ELF-1 (cell line): ENCODE measurements at places on chromosomes 3 and 15.

- DNase-seq: peak; percentile 17
These were observed 77.4 kb downstream of the VPS8 start for GRCh38 chr3:184889312-184889904.

DNA sequence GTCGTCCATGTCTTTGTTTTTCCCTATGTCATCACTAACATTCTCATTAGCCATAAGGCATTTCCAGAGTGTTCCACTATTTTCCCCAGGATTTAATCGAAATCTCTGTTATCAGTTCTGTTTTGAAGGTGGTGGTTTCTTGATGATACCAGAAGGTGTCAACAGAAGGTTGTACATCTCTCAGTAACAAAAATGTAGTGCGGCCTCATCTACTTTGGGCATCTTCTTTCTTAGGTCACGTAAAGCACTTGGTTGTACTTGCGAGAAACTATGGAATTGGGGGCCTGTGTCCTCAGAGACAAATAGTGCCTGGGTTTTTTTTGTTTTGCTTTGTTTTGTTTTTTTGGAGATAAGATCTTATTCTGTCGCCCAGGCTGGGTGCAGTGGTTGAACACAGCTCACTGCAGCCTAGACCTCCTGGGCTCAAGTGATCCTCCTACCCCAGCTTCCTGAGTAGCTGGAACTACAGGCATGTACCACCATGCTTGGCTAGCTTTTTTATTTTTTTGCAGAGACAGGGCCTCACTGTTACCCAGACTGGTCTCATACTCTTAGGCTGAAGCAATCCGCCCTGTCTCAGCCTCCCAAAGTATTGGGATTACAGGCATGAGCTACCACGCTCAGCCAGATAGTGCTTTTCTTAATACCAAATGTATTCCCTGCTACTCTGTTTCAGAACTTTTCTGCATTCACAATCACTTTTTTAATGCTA, 61.2 kb upstream of the FURIN start:
- no peak for DNase-seq

DNA sequence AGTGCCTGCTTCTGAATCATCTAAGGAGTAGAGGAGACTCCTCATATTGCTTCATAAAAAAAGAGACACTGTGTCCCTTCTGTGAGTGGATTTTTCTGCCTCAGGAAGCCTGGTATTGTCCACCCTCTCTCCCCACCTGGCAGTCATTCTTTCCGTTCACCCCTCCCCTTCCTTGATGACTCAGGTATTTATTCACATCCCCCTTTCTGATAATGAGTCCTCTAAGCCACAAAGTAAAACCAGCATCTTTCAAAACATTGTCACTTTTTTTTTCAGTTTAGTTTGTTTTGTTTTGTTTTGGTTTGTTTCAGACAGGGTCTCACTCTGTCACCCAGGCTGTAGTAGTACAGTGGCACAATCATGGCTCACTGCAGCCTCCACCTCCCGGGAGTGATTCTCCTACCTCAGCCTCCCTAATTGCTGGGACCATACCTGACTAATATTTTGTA, 65.2 kb upstream of the UBE2E1 start:
- DNase-seq: no peak

GRCh38 chr15:77982127-77982490, 95.4 kb downstream of the TBC1D2B start:
- DNase-seq: no peak

DNA sequence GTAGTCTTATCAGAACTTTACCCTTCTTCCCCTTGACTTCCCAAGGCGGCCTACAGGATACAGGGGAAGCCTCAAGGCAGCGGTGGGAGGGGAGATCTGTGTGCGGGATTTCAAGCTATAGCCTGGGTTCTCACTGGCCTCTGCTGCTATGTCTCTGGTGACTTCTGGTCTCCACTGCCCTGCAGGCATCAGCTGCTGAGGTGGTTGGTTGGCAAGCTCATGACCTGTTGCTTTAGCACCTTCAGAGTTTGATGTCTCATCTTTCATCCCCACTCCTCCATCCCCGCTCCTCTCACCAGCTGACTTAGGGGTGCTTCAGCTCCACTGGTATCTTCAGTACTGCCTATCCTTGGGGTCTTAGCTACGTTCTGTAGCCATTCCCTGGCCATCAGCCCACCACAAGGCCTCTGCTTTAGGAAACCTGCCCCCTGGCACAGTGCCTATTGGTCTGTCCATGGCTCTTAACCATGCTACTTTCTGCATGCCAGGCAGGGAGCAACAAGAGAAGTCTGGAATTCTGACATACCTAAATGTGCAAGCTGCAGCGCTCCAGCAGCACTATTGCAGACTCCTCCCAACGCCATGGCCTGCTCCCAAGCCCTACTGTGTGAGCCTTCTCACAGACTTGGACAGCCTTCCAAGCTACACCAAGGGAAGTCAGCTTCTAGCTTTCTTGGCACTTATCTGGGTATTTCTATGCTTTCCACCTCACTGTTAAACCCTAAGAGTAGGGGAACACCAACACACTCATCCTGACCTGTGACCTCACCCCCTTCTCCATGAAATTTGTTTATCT, 1.8 kb upstream of the YEATS2 start:
- peak; percentile 18 for DNase-seq

GRCh38 chr3:108234387-108234957, 12.2 kb upstream of the IFT57 start:
- DNase-seq: no peak

- DNase-seq: no peak
These were observed 115.7 kb downstream of the STT3B start for GRCh38 chr3:31648286-31648968.

GRCh38 chr15:94306700-94307650, 75.6 kb downstream of the MCTP2 start:
- DNase-seq: no peak

GRCh38 chr3:136495213-136495612, 245.1 kb downstream of the PCCB start:
- no peak for DNase-seq

DNA sequence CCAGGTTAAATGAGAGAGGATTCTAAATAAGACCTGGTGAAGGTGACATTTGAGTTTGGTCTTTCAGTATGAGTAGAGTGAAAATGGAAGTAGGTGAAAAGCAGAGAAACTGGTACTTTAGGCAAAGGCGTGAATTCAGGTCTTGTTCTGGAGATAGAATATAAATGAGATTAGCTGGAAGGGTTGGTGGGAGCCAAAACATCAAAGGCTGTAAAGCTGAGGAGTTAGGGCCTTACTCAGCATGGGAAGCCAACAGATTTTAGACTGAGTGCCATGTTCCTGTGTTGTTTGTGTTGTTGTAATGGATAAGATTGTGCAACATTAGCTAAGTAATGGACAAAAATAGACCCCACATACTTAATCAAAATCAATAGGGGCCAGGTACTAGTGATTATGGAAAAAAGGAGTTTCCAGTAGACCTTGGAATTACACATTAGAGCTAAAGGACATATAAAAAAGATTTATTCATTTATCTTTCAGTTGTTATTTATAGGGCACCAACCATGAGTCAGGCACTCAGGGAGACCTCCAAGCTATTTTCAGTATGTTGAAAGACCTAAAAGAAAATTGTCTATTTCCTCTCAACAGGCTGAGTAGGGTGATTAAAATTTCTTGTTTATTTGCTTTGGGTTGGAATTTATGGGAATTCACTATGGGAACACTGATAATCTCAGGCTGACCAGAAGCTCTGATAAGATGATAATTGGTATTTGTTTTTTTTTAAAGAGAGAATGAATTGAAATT, 20.8 kb downstream of the ARL14 start:
- DNase-seq: no peak

GRCh38 chr15:66251790-66252684, 1.5 kb downstream of the MEGF11 start:
- DNase-seq: peak; percentile 64

DNA sequence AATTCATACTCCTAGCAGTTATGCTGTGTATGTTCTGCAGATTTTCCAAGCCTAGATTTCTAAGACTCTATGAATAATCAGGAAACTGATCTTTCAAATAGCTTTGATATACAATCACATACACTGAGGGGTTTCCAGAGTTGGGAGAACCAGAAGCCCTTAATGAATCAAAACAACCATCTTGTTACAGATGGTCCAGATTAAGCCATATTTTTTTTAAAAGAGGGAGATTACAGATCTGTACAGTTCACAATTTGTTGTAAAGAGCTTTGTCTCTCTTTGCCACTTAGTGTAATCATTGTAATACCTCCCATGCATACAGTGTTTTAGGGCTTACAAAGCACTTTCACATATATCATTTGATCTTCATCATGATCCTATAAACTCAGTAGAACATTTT, 47.7 kb downstream of the CADPS start:
- no peak for DNase-seq

GRCh38 chr3:185696039-185696438, 109.9 kb downstream of the SENP2 start:
- no peak for DNase-seq

DNA sequence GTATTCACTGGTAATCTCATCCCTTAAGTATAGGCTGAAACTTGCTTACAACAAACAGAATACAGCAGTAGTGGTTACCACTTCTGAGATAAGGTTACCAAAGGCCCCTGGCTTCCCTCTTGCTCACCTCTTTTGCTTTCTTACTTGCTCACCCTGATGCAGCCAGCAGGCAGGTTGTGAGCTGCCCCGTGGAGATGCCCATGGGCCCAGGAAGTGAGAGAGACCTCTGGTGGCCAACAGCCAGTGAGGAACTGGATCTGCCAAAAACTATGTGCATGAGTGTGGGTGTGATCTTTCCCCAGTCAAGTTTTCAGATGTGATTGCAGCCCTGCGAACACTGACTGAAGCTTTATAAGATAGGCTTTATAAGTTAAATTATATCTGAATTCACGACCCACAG, 48.7 kb downstream of the NMNAT3 start:
- peak; percentile 46 for DNase-seq

- no peak for DNase-seq
These were observed 403.7 kb downstream of the SOX2 start for GRCh38 chr3:182115328-182116015.

GRCh38 chr3:183944775-183945174, 60.1 kb upstream of the PARL start:
- no peak for DNase-seq

- no peak for DNase-seq
These were observed 27.0 kb upstream of the IREB2 start for GRCh38 chr15:78411061-78411460.

GRCh38 chr3:99928771-99929744, 111.4 kb downstream of the CMSS1 start:
- no peak for DNase-seq

DNA sequence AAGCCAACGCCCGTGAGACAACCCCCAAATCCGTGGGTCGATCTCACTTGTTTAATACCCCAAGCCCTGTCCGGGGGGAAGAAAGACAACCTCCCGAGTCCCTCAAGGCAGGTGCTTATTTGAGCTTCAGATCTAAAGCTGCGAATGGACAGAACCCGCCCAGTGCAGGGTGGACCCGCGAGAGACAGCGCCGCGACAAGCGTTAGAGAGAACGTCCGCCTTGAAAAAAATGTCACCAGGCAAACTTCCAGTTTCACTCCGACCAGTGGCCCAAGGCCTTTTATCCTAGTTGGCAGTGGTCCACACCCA, 740 bp upstream of the OXSR1 start:
- no peak for DNase-seq

DNA sequence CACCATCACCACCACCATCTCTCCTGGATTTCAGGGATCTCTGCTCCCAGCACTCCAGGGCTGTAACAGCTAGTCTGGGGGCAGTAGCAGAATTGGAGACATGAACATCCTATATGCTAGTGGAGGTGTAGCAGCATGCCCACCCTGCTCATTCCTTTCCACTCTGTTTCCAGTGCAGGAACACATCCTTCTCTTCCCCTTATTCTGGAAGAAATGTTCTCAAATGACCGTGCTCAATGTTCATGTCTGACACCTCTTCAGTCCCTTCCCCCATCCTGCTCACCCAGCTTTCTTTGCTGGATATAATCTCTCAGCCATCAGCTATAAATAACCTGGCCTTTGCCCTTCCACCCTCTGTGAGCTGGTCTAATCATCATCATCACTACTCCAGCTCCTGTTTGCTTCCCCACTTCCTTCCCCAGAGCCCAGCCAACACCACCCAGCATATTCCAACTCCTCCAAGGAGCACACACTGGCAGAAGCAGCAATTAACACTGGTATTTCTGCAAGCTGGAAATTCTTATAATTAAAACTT, 31.1 kb downstream of the DCLK3 start:
- no peak for DNase-seq

DNA sequence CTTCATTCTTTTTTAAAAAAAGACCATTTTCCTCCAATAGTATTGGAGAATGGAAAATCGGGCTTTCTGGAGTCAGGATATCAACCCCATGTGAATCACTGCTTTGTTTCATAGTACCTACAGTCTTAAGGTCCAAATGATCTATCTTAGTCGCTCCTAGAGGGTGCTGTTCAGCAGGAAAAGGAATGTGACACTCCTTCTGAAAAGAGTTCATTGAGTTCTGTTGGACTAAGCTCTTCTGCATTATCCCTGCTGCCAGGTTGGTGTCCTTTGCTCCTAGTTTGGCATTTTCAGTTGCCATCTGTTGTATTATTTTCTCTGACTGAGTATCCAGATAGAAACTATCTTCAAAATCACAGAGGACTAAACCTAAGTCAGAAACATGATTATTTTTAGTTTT, 57.2 kb downstream of the POLQ start:
- DNase-seq: no peak

- peak; percentile 64 for DNase-seq
These were observed 79.8 kb downstream of the CRTC3 start for GRCh38 chr15:90609242-90610180.

- DNase-seq: peak; percentile 70
These were observed 135.1 kb downstream of the TMCO5A start for GRCh38 chr15:38069511-38070011.

GRCh38 chr3:155859859-155860258, 5.6 kb upstream of the SLC33A1 start:
- DNase-seq: no peak

- peak; percentile 96 for DNase-seq
These were observed 41.0 kb downstream of the SLCO2A1 start for GRCh38 chr3:133988631-133989161.

GRCh38 chr15:58014470-58014869, 51.0 kb downstream of the ALDH1A2 start:
- no peak for DNase-seq

DNA sequence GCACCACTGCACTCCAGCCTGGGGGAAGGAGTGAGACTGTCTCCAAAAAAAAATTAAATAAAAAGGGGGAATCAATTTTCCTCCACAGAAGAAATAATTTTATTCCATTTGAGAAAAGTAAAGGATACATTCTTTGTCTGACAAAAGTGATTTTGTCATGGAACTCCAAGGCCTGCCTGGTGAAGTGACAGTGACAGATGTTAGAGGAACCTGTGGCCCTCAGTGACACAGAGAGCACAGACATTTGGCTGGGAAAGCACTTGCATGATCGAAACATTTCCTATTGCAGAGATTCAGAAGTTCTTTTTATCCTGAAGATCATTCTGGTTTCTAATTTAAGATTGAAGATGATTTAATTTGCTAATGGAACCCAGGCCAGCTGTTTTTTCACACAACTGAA, 5.9 kb downstream of the LYSMD4 start:
- DNase-seq: no peak

GRCh38 chr15:51579012-51579411, 43.6 kb downstream of the DMXL2 start:
- no peak for DNase-seq
